ENCODE measurements at places on chromosomes 2 and 18.

DNA sequence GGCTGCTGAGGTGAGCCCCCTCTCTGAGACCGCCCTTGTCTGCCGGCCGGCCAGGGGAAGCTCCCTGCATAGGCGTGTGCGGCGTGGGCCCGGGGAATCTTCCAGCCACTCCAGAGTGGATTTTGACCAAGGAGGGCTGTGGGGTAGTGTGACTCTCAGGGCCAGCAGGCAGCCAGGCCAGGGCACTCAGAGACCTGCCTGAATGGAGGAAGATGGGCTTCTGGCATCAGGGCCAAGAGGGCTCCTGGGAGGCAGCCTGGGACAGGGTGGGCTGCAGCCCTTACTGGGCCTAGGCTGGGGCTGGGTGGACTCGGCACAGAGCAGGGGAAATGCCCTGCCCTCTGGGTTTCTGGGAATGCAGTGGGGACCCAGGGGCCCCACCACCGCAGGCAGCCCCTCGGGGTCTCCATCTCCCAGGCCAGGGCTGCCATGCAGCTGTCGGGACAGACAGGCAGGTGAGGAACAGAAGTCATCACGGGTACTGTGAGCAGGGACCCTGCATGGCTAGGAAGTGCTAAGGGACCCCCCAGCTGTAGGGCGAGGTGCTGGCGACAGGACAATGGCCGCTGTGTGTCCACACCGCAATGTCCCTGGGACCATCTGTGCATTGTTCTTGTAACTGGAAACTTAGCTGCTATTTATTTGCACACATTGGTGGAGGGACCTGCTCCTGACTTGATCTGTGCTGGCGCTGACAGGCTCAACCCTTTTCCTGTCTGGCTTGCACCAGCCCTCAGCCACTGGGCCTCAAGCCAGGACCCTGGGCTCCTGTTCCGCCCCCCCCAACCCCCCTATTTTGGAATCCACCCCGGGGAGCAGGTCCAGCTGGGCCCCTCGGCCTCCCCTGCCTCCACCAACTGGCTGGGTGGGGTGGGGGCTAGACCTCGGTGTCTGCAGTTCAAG, 4.1 kb downstream of the PDCD1 start:
- peaks cover 16% of the 10 kb centered on the region for H3K4me1 ChIP-seq
- peaks cover 14% of the 10 kb centered on the region for H3K36me3 ChIP-seq
- H3K4me3 ChIP-seq, result no peak overlapping the region
- no peaks in the 10 kb centered on the region for H3K27me3 ChIP-seq

DNA sequence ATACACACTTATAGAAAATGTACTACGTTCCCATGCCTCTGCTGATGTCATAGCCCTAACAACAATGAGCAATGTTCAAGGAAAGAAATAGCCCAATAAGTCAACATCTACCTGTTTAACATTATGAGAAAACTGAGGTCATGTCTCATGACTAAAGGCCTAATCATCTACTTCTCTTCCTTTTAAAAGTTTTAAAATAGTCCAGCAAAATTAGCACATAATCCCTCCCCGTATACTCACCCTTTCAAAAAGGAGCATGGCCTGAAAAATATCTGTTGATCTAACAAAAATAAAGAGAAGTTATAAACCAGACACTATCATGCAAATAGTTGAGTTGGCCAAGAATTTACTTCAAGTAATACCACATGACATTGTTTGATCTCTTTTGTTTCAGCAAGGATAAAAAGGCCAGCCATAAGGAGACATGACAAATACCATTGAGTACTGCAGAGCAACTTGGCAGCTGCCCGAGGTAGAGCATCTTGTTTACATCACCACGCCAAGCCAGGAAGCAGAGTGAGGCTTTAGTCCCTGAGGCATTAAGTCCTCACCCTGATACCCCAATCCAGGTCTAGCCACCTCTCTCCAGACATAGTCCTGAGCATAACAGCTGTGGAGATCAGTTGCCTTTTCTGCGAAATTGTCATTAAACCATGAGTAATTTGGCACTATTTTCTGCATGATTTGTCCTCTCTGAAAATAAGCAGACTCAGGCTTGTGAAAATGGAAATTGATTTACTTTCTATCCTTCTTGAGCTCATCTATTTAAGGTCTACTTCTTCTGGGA, 137.4 kb upstream of the ETAA1 start:
- H3K36me3 ChIP-seq, result no peaks in the 10 kb centered on the region
- no peaks in the 10 kb centered on the region for H3K4me1 ChIP-seq
- H3K27me3 ChIP-seq, result no peaks in the 10 kb centered on the region
- no peak overlapping the region for H3K27ac ChIP-seq
- DNase-seq, result no peak

- peaks cover 2% of the 10 kb centered on the region for H3K4me1 ChIP-seq
- no peaks in the 10 kb centered on the region for H3K27me3 ChIP-seq
- H3K36me3 ChIP-seq, result no peaks in the 10 kb centered on the region
- H3K4me3 ChIP-seq, result no peak overlapping the region
These were observed 96.9 kb downstream of the CTAGE1 start for GRCh38 chr18:22320771-22321170.

GRCh38 chr2:189210250-189211087, 30.9 kb upstream of the COL5A2 start:
- DNase-seq, result peak; percentile 6
- H3K27me3 ChIP-seq, result no peaks in the 10 kb centered on the region
- H3K36me3 ChIP-seq, result peaks cover 2% of the 10 kb centered on the region
- H3K27ac ChIP-seq, result peak overlapping the region; percentile 59

DNA sequence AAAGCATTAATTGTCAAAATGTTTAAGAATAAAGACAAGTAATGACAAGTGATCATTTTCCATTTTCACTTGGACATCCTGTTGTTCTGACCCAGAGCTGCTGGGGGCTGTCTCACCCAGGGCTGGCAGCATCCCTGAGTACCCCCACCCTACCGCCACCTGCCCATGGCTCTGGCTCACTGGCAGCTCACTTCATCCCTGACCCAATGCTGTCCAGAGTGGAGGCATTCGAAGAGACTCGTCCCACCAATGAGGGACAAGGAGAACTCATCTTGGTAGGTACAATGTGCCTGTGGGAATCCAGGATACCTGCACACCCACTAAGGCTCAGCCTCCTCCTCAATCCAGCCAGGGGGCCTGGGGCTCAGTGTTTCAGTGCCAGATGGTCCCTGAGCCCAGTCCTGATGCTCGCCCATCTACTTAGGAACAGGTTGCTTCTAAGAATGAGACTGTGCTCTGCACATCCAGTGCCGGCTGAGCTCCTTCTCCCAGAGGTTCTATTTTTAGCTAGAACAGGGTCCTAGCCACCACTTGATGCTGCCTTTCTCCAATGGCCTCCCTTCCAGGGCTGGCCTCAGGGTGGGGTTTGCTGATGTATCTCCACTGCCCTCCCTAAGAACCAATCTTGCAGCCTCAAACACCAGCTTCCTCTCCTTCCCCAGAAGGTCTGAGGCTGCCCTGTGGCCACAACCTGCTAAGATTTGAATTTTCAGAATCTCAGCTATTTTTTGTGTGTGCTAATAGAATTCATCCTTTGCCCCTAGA, 53.7 kb downstream of the ADD2 start:
- DNase-seq, result no peak
- no peaks in the 10 kb centered on the region for H3K36me3 ChIP-seq
- no peaks in the 10 kb centered on the region for H3K27me3 ChIP-seq
- no peak overlapping the region for H3K4me3 ChIP-seq

- H3K4me3 ChIP-seq, result no peak overlapping the region
- H3K27ac ChIP-seq, result no peak overlapping the region
- no peak for DNase-seq
- H3K36me3 ChIP-seq, result no peaks in the 10 kb centered on the region
- no peaks in the 10 kb centered on the region for H3K27me3 ChIP-seq
- H3K4me1 ChIP-seq, result peaks cover 9% of the 10 kb centered on the region
These were observed 163.2 kb upstream of the SLC1A4 start for GRCh38 chr2:64825831-64826491.

DNA sequence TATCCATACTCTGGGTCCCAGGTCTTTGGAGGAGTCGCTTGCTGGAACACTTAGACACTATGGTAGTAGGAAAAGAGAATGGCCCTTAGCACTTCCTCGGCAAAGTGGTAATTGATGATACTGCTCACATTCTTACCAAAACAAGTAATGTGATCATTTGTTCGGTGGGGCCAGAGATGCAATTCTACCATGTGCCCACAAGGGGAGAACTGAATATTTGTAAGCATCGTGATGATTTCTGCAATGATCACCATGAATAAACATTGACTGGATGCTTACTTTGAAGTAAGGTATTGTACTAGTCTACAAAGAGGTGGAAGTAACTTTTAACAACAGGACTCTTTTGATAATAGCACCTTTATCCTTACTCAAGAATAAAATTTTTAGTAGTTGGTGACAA, 109.7 kb downstream of the CD8B2 start:
- DNase-seq, result no peak
- no peaks in the 10 kb centered on the region for H3K4me1 ChIP-seq
- no peaks in the 10 kb centered on the region for H3K36me3 ChIP-seq
- no peak overlapping the region for H3K4me3 ChIP-seq
- no peak overlapping the region for H3K27ac ChIP-seq

GRCh38 chr2:64525317-64525613, 1.1 kb downstream of the AFTPH start:
- H3K36me3 ChIP-seq, result peaks cover 11% of the 10 kb centered on the region
- DNase-seq, result peak; percentile 41
- peaks cover 2% of the 10 kb centered on the region for H3K27me3 ChIP-seq
- peaks cover 53% of the 10 kb centered on the region for H3K4me1 ChIP-seq
